ENCODE measurements at places on chromosomes 5 and 9.

DNA sequence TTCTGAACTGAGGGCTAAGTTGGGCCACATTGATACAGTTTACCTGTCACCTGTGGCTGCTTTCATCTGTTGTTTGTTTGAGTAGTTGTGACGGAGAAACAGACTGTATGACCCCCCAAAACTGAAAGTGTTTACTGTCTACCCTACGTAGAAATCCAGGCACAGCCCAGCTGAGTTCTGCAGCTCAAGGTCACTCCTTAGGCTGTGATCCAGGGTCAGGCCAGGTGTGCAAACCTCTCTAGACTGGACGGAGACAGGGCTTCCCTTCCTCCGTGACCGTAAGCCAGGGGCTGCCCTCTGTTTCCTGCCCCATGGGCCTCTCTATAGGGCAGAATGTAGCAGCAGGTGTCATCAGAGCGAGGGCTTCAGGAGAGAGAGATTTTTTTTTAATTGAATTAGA lies 207.9 kb upstream of the OTULINL start:
- no peaks in the 10 kb centered on the region for H3K27me3 ChIP-seq
- DNase-seq, result no peak
- H3K4me3 ChIP-seq, result no peak overlapping the region
- no peak overlapping the region for H3K27ac ChIP-seq
- H3K36me3 ChIP-seq, result peaks cover 84% of the 10 kb centered on the region

DNA sequence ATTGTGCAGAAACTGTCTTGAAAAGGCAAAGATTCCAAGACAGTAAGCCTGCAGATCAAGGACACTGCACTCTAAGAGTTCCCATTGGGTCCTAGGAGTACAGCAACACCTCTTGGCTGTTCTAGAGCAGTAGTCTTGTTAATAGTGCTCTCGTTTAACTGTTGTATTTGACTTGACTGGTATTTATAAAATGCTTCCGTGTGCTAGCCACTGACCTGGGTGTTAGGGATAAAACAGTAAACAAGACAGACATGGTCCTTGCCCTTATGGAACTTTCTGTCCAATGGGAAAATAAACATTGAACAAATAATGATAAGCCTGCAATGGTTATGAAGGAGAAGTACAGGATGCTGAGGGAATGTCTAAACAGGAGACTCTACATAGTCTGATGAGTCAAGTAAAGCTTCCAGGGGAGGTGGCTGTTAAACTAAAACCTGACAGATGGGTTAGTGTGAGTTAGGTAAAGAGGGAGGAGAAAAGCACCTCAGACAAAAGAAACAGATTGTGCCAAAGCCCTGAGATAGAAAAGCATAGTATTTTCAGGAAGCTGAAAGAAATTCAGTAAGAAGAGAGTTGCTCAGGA lies 33.3 kb downstream of the TDRD7 start:
- H3K27me3 ChIP-seq, result no peaks in the 10 kb centered on the region
- peaks cover 4% of the 10 kb centered on the region for H3K36me3 ChIP-seq
- H3K4me1 ChIP-seq, result no peaks in the 10 kb centered on the region
- no peak overlapping the region for H3K4me3 ChIP-seq
- no peak overlapping the region for H3K27ac ChIP-seq

DNA sequence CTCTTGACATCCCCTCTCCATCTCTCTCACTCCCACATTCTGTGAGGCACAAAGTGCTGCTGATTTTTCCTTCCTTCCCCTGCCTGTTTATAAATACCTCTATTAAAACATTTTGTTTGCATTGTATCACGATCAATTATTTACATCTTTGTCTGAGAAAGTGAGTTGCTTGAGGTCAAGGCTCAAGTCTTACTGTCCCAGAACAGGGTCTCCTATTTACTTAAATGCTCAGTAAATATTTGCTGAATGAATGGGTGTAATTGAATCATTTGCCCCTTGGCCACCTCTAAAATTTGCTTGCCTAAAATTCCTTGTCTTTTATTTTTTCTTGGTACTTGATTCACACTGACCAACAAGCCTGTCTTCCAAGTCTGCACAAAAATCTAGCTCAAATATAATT lies 103.5 kb downstream of the ZNF462 start:
- no peaks in the 10 kb centered on the region for H3K4me1 ChIP-seq
- no peak for DNase-seq
- H3K27me3 ChIP-seq, result no peaks in the 10 kb centered on the region

- H3K27me3 ChIP-seq, result no peaks in the 10 kb centered on the region
- DNase-seq, result no peak
- no peaks in the 10 kb centered on the region for H3K4me1 ChIP-seq
- H3K4me3 ChIP-seq, result no peak overlapping the region
- no peak overlapping the region for H3K27ac ChIP-seq
These were observed 86.0 kb downstream of the BRINP1 start for GRCh38 chr9:119283078-119283794.

DNA sequence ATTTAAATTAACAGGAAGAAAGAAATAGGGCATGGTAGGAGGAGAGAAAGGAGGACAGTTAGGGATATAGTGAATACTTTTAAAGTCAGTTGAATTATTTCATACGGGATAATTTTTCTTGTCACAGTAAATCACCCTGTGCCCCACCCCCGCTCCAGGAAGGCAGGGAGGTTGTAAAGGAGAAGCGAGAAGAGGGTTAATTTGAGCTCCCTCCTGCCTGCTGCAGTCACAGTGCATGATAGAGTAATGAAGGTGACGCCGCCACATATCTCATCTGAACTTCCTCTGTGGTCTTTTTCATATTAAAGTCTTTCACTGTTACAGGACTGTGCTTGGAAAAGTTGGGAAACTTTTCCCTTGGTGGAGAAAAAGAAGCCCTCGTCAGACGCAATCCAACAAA lies 896 bp upstream of the PCSK5 start:
- H3K4me3 ChIP-seq, result peak overlapping the region; percentile 78
- no peak for DNase-seq
- no peaks in the 10 kb centered on the region for H3K27me3 ChIP-seq

DNA sequence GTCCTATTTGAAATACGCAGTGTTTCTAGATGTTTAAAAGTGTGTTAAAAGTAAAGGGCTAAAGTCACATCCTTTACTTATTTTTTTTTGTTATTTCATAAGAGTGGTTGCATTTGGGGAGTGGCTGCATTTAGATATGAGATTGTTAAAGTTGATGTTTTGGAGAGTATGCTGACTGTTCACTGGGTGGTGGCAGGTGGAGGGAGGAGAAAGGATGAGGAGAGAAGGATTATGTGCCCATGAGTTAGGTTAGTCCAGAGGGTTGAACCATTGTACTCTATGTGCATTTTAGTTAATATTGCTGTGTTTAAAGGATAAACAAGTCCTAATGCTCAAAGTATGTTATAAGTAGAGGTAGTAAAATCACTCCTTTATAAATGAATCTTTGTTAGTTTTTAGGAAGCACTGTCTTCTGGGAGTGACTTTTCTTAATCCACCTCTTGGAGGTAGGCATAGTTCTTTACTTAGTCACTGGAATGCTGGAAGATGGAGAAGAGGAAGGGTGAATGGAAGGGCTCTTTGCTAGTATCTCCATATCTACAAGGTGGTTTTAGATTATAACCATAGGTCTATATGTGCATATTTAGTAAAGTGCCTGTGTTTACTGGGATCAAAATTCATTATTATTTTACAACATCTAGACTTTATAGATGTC lies 332.3 kb downstream of the NPR3 start:
- no peaks in the 10 kb centered on the region for H3K27me3 ChIP-seq
- DNase-seq, result no peak
- no peak overlapping the region for H3K27ac ChIP-seq
- H3K4me3 ChIP-seq, result no peak overlapping the region
- H3K4me1 ChIP-seq, result no peaks in the 10 kb centered on the region

DNA sequence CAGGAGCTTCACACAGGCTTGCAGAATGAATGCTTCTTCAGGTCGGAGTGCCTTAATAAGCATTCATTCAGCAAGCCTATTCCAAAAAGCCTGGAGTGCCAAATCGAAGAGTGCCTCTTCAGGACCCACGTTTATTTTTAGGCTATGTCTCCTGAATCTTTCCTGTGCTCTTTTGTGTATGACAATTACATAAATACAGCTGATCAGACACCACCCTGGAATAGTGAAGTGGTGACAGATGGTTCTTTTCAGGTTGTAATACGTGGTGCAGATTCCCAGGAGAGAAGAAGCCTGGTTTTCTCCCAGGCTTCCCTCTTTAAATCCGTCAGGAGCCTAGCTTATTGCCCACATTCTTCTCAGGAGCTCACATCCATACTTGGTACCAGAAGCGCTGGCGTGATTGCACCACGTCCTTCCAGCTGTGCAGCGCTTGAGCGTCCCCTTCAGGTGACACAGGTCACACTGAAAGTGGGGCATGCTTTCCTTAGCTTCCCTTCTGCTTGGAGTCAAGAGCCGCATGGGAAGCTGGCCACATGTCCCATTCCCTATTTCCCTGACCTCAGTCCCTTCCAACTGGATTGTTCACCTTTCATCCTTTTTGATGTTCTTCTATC lies 123.1 kb downstream of the ADCY2 start:
- no peak overlapping the region for H3K27ac ChIP-seq
- peaks cover 6% of the 10 kb centered on the region for H3K36me3 ChIP-seq
- no peak for DNase-seq
- no peaks in the 10 kb centered on the region for H3K27me3 ChIP-seq
- H3K4me3 ChIP-seq, result no peak overlapping the region

GRCh38 chr5:77972469-77973252 lies 196.5 kb upstream of the TBCA start:
- H3K4me3 ChIP-seq, result peak overlapping the region; percentile 75
- DNase-seq, result no peak
- no peaks in the 10 kb centered on the region for H3K27me3 ChIP-seq
- H3K4me1 ChIP-seq, result peaks cover 9% of the 10 kb centered on the region

GRCh38 chr9:93671020-93671338 lies 94.6 kb downstream of the PHF2 start:
- DNase-seq, result no peak
- H3K27me3 ChIP-seq, result no peaks in the 10 kb centered on the region
- H3K36me3 ChIP-seq, result peaks cover 33% of the 10 kb centered on the region
- no peaks in the 10 kb centered on the region for H3K4me1 ChIP-seq
- H3K27ac ChIP-seq, result no peak overlapping the region

GRCh38 chr9:137194388-137194787 lies 5.9 kb downstream of the SSNA1 start:
- H3K36me3 ChIP-seq, result peaks cover 18% of the 10 kb centered on the region
- DNase-seq, result no peak
- no peak overlapping the region for H3K4me3 ChIP-seq
- H3K27me3 ChIP-seq, result no peaks in the 10 kb centered on the region

GRCh38 chr5:94396687-94397086 lies 221.7 kb downstream of the KIAA0825 start:
- no peak overlapping the region for H3K4me3 ChIP-seq
- H3K36me3 ChIP-seq, result no peaks in the 10 kb centered on the region
- no peaks in the 10 kb centered on the region for H3K27me3 ChIP-seq
- DNase-seq, result no peak
- no peak overlapping the region for H3K27ac ChIP-seq
- H3K4me1 ChIP-seq, result no peaks in the 10 kb centered on the region

GRCh38 chr5:146273109-146273508 lies 65.5 kb upstream of the POU4F3 start:
- no peak overlapping the region for H3K27ac ChIP-seq
- H3K4me1 ChIP-seq, result no peaks in the 10 kb centered on the region
- peaks cover 39% of the 10 kb centered on the region for H3K36me3 ChIP-seq
- H3K27me3 ChIP-seq, result no peaks in the 10 kb centered on the region
- H3K4me3 ChIP-seq, result no peak overlapping the region

GRCh38 chr9:2229109-2229721 lies 214.1 kb downstream of the SMARCA2 start:
- H3K4me3 ChIP-seq, result no peak overlapping the region
- DNase-seq, result no peak
- no peak overlapping the region for H3K27ac ChIP-seq
- no peaks in the 10 kb centered on the region for H3K36me3 ChIP-seq

- no peaks in the 10 kb centered on the region for H3K4me1 ChIP-seq
- DNase-seq, result no peak
- no peaks in the 10 kb centered on the region for H3K36me3 ChIP-seq
- H3K27ac ChIP-seq, result no peak overlapping the region
These were observed 3.2 kb downstream of the LCN10 start for GRCh38 chr9:136739509-136739908.

DNA sequence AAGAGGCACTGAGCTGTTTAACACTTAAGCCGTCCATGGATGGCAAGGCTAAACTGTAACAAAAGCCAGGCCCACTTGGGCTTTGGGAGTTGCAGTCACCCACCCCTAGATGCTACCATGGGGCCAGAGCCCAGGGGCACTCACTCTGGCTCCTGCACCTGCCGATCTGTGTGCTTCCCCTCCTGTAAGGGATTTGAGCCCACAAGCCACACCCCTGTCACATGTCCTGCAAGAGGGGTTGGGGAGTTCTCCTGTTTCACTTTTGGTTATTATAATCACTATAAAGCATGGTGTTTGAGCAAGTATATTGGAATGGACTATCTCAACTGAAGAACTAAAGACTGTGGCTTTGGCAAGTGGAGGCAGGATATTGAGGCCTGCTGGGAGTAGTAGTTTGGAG lies 14.0 kb upstream of the GPR151 start:
- H3K27me3 ChIP-seq, result no peaks in the 10 kb centered on the region
- no peaks in the 10 kb centered on the region for H3K36me3 ChIP-seq
- H3K4me3 ChIP-seq, result no peak overlapping the region

DNA sequence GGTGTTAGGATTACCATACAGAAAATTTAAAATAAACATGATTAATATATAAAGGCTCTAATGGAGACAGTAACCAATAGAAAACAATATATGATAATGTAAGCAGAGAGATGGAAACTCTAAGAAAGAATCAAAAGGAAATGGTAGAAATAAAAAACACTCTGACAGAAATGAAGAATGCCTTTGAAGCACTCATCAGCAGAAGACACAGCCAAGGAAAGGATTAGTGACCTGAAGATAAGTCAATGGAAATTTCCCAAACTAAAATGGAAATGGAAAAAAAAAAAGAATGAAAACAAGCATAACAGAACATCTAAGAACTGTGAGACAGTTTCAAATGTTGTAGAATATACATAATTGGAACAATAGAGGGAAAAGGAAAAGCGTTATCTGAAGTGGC lies 302.6 kb downstream of the DRD1 start:
- no peak overlapping the region for H3K27ac ChIP-seq
- no peak for DNase-seq
- no peaks in the 10 kb centered on the region for H3K36me3 ChIP-seq

DNA sequence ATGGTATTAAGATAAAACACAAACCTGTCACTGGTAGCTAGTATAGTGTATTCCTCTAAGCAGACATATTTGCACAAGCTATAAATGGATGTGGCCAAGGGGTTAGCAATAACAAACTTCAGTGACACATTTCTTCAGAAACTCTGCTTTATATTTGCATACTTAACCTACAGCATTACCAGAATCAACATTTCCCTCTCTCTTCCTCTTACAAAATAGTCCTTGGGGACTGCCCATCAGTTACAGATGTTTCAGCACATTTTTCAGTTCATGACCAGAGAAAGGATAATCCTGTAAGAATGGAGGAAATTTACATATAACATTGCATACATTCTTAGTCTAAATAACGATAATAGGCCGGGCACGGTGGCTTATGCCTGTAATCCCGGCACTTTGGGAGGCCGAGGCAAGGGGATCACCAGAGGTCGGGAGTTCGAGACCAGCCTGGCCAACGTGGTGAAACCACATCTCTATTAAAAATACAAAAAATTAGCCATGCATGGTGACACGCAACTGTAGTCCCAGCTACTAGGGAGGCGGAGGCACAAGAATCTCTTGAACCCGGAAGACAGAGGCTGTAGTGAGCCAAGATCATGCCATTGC lies 25.3 kb upstream of the SLC1A1 start:
- DNase-seq, result no peak
- H3K36me3 ChIP-seq, result no peaks in the 10 kb centered on the region
- no peaks in the 10 kb centered on the region for H3K4me1 ChIP-seq
- H3K27me3 ChIP-seq, result no peaks in the 10 kb centered on the region
